ENCODE measurements at places on chromosomes 2 and 18. TPM values are rescaled to one million over a fixed set of nuclear protein-coding genes. Genes with fewer than 3 reads are reported as not detected.
A peak's percentile ranks its signal among the peaks of the same experiment; 100 is the strongest.

DNA sequence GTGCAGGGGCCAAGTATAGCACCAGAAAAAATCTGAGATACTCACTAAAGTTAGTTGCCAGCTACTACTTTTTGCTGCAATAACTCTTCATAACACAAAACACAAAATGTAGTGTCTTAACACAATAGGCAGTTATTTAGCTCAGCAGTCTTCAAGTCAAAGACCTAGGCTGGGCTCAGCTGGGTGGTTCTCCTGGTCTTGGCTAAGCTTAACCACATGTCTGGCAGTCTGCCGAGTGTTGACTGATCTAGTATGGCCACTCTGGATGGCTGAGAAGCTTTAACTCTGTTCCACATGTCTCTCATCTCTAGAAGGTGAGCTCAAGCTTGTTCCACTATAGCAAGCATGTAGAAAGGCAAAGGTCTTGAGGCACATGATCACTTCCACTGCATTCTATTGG is 451.6 kb downstream of the SOX11 start:
- H3K27ac ChIP-seq = no peak overlapping the region
- H3K4me1 ChIP-seq = no peaks in the 10 kb centered on the region
- no peak overlapping the region for H3K4me3 ChIP-seq

- H3K36me3 ChIP-seq = no peaks in the 10 kb centered on the region
- no peaks in the 10 kb centered on the region for H3K27me3 ChIP-seq
- no peak overlapping the region for H3K27ac ChIP-seq
- H3K4me1 ChIP-seq = no peaks in the 10 kb centered on the region
- DNase-seq = no peak
These were observed 154.5 kb upstream of the LRRTM1 start for GRCh38 chr2:80459028-80459427.

GRCh38 chr2:196149948-196150347 is 21.4 kb downstream of the STK17B start:
- DNase-seq = peak; percentile 72
- peaks cover 34% of the 10 kb centered on the region for H3K36me3 ChIP-seq
- no peaks in the 10 kb centered on the region for H3K27me3 ChIP-seq
- H3K4me3 ChIP-seq = peak overlapping the region; percentile 69
- peak overlapping the region; percentile 80 for H3K27ac ChIP-seq
- peaks cover 43% of the 10 kb centered on the region for H3K4me1 ChIP-seq

GRCh38 chr2:55620123-55620779 is 2.8 kb upstream of the PPP4R3B start:
- H3K27me3 ChIP-seq = no peaks in the 10 kb centered on the region
- no peak overlapping the region for H3K27ac ChIP-seq
- peaks cover 8% of the 10 kb centered on the region for H3K36me3 ChIP-seq
- peak overlapping the region; percentile 85 for H3K4me3 ChIP-seq
- DNase-seq = no peak

- no peak for DNase-seq
- H3K4me1 ChIP-seq = peaks cover 6% of the 10 kb centered on the region
- no peaks in the 10 kb centered on the region for H3K27me3 ChIP-seq
- H3K4me3 ChIP-seq = no peak overlapping the region
These were observed 231.7 kb upstream of the TNP1 start for GRCh38 chr2:217091531-217091930.

DNA sequence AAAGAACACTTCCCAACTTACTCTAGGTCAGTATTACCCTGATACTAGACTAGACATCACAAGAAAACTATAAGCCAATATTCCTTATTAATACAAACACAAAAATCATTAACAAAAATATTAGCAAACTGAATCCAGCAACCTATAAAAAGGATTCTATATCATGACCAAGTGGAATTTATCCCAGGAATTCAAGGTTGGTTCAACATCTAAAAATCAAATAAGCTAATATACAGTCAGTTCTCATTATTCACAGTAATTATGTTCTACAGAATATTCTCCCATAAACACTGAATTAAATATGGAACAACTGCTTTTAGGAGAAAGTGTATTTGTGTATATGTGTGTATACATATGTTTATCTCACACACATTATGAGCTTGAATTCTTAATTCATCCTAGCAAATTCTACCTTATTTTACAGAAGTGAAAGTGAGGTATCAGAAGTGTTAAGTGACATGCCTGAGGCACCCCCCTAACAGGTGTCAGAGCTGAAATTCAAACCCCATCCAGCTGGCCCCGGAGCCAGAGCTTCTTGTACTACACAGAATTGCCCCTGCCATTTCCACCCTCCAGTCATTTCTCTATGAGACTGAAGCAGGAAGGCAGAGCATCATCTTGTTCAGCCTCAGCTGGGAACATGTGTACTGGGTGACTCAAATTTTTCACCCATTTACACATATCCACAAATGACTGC is 77.8 kb downstream of the MALT1 start:
- H3K36me3 ChIP-seq = peaks cover 38% of the 10 kb centered on the region
- H3K4me1 ChIP-seq = peaks cover 4% of the 10 kb centered on the region
- H3K27me3 ChIP-seq = no peaks in the 10 kb centered on the region
- H3K4me3 ChIP-seq = no peak overlapping the region
- no peak for DNase-seq

DNA sequence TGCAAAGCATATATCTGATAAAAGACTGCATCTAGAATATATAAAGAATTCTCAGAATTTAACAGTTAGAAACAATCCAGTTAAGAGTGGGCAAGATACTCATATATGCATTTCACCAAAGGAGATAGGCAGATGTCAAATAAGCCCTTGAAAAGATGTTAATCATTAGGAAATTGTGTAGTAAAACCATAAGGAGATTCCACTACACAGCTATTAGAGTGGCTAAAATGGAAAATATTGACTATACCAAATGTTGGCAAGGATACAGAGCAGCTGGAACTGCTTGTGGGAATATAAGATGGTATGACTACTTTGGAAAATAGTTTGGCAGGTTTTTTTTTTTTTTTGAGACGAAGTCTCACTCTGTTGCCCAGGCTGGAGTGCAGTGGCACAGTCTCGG is 59.5 kb downstream of the CAB39 start:
- H3K36me3 ChIP-seq = peaks cover 20% of the 10 kb centered on the region
- H3K4me3 ChIP-seq = no peak overlapping the region
- DNase-seq = no peak
- H3K4me1 ChIP-seq = peaks cover 16% of the 10 kb centered on the region

- H3K4me1 ChIP-seq = no peaks in the 10 kb centered on the region
- H3K36me3 ChIP-seq = no peaks in the 10 kb centered on the region
- H3K27me3 ChIP-seq = no peaks in the 10 kb centered on the region
- no peak overlapping the region for H3K4me3 ChIP-seq
These were observed 365.0 kb upstream of the CELF4 start for GRCh38 chr18:37930640-37931039.

DNA sequence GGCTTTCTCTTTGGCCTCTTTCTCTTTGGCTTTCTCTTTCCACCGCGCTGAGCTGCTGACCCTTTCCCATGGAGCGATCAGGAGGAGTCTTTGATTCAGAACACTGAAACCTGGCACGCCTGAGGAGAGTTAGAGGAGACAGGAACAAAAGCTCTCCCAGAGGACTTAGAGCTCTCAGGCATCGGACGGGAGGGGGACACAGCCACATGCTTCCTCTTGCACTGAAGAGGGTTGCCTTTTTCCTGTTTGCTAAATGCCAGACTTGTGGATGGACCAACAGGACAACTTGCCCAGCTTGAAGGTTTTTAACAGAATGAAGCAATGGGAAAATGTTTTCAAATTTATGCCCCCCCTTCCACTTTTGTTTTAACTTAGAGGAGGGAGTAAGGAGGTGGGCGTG is 3.6 kb upstream of the PTPN18 start:
- peaks cover 22% of the 10 kb centered on the region for H3K4me1 ChIP-seq
- peaks cover 5% of the 10 kb centered on the region for H3K36me3 ChIP-seq
- DNase-seq = no peak
- H3K4me3 ChIP-seq = no peak overlapping the region

GRCh38 chr2:109463891-109464290 is 149.9 kb downstream of the SEPTIN10 start:
- no peaks in the 10 kb centered on the region for H3K4me1 ChIP-seq
- H3K36me3 ChIP-seq = peaks cover 18% of the 10 kb centered on the region
- DNase-seq = no peak
- H3K27me3 ChIP-seq = no peaks in the 10 kb centered on the region

DNA sequence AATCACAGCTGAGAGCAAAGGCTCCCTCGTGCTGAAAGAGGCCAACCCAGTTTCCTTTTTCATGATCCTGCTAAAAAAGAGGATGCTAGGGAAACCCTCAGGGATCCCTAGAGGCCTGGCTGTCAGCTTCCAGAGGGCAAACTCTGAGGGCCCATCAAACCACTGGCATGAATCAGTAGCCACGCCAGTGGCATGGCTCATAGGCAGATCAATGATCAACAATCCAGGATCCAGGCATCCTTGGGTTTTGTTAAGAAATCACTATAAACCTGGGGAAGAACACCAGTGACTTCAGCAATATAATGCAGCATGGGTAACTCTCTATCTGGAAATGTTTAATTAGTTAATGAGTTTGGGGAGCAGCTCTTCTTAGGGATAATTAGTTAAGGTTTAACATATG is 286.5 kb downstream of the C1D start:
- no peak overlapping the region for H3K27ac ChIP-seq
- no peak for DNase-seq
- H3K4me3 ChIP-seq = no peak overlapping the region
- H3K27me3 ChIP-seq = peaks cover 18% of the 10 kb centered on the region
- no peaks in the 10 kb centered on the region for H3K4me1 ChIP-seq
- no peaks in the 10 kb centered on the region for H3K36me3 ChIP-seq

- no peaks in the 10 kb centered on the region for H3K36me3 ChIP-seq
- no peak for DNase-seq
- H3K27ac ChIP-seq = no peak overlapping the region
These were observed 495.4 kb downstream of the XIRP2 start for GRCh38 chr2:167383610-167384194.

DNA sequence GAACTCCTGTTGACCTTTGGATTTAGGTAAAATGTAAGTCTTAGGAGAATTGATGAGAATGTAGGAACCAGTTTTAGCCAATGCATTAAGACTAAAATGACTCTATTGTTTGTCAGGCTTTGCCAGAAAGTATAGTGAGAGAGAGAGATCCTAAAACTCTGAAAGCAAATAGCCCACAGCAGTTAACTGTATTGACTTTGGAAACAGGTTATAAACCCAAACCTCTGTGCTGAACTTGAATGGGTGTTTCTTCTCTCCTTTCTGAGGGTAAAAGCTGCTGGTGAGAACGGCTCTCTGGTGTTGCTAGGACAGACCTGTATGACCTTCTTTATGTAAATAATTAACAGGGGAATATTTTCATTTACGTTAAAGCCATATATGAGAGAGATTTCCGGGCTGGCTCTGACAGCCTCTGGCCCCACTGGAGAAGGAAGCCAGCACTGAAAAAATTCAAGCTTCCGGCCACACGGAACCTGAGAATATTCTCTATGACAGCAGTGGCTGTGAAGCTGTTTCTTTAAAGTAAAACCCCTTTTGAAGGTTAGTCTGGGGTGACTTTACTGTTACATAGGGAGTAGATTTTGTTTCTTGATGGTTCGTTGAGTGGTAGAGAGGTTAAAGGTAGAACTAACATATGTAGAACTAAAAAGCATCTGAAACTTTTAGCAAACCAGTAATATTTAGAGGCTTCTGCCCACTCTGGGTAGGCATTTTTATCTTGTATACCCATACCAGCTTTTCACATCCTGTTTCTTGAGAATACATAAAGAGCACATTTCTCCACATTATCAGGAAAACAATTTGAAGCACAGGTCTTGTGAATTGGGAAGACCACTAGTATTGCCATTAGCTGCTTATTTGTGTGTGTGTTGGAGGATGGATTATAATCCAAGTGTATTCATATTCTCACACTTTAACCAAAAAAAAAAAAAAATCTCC is 123.8 kb downstream of the SPTBN1 start:
- H3K4me1 ChIP-seq = peaks cover 78% of the 10 kb centered on the region
- H3K27ac ChIP-seq = peak overlapping the region; percentile 96
- H3K27me3 ChIP-seq = no peaks in the 10 kb centered on the region
- peaks cover 6% of the 10 kb centered on the region for H3K36me3 ChIP-seq
- DNase-seq = peak; percentile 52
- H3K4me3 ChIP-seq = peak overlapping the region; percentile 88

- no peaks in the 10 kb centered on the region for H3K4me1 ChIP-seq
- no peak for DNase-seq
- H3K27me3 ChIP-seq = no peaks in the 10 kb centered on the region
- no peak overlapping the region for H3K27ac ChIP-seq
- H3K36me3 ChIP-seq = no peaks in the 10 kb centered on the region
- no peak overlapping the region for H3K4me3 ChIP-seq
These were observed 197.1 kb downstream of the TCF4 start for GRCh38 chr18:55390898-55391297.

DNA sequence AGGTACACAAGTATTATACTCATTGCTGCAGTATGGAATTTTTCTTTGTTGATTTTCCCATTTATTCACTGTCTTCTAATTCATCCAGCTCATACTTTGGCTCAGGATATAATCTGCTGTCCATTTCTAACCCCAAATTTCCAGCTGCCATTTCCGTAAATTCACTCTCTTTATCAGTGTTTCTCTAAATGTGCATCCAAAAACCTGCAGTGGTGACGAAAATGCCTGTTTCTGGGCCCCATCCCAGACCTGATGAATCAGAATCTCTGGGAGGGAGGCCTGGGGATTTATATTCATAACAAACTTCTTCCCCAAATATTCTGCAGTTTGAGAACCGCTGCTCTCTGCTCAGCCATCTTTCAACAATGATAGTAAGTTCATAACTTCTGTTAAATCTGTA is 86.6 kb downstream of the VWC2L start:
- H3K27ac ChIP-seq = no peak overlapping the region

GRCh38 chr2:176760439-176760838 is 452.2 kb upstream of the HNRNPA3 start:
- no peaks in the 10 kb centered on the region for H3K4me1 ChIP-seq
- no peak overlapping the region for H3K27ac ChIP-seq
- H3K4me3 ChIP-seq = no peak overlapping the region
- DNase-seq = no peak
- no peaks in the 10 kb centered on the region for H3K36me3 ChIP-seq
- peaks cover 21% of the 10 kb centered on the region for H3K27me3 ChIP-seq

DNA sequence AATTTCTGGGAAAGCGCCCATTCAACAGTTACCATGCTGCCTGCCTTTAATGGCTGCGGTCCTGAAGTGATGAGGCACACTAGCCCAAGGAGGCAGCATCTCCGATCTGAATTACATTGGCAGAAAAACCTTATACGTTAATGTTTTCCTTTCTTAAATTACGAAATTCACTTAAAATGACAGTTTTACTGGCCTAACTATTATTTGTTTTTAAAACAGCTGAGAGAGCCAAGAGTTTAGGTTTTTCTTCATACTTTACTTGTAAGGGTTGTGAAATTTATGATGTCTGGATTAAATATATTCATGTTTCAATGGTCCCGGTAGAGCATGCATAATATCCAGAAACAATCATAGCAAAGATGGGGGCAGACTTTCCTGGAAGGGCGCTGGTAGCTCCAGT is 115.2 kb upstream of the REV1 start:
- peaks cover 29% of the 10 kb centered on the region for H3K4me1 ChIP-seq
- H3K4me3 ChIP-seq = no peak overlapping the region
- H3K36me3 ChIP-seq = peaks cover 3% of the 10 kb centered on the region
- no peak for DNase-seq
- H3K27me3 ChIP-seq = no peaks in the 10 kb centered on the region

- H3K36me3 ChIP-seq = no peaks in the 10 kb centered on the region
- no peak overlapping the region for H3K27ac ChIP-seq
- peaks cover 25% of the 10 kb centered on the region for H3K4me1 ChIP-seq
- H3K4me3 ChIP-seq = no peak overlapping the region
These were observed 26.3 kb downstream of the B4GALT6 start for GRCh38 chr18:31657823-31658669.

Gene KCNG2
- polyA plus RNA-seq = not detected

Gene ZSWIM2
- not detected for polyA plus RNA-seq

Gene PLEKHH2
- not detected for polyA plus RNA-seq

Gene HOXD13
- polyA plus RNA-seq = not detected

Gene PARD6G
- not detected for polyA plus RNA-seq

Gene GRHL1
- polyA plus RNA-seq = 0.09 TPM

Gene GREB1
- not detected for polyA plus RNA-seq

Gene EGR4
- polyA plus RNA-seq = not detected

Gene BOK
- not detected for polyA plus RNA-seq
